ENCODE measurements at places on chromosomes 7 and 10. TPM values are rescaled to one million over a fixed set of nuclear protein-coding genes. Genes with fewer than 3 reads are reported as not detected.

MAT1A gene
- not detected for polyA plus RNA-seq

CACUL1 gene
- 23.8 TPM for polyA plus RNA-seq

OPALIN gene
- not detected for polyA plus RNA-seq

GJD4 gene
- polyA plus RNA-seq = not detected

GRCh38 chr7:21543528-21544302 lies 876 bp downstream of the DNAH11 start:
- DNase-seq = no peak

GRCh38 chr10:102648889-102649796 lies 4.9 kb downstream of the TRIM8 start:
- DNase-seq = no peak

- no peak for DNase-seq
Observed at GRCh38 chr7:98968621-98969020, 90.3 kb downstream of the TRRAP start.

GRCh38 chr7:150358433-150358832 lies 10.2 kb upstream of the REPIN1 start:
- no peak for DNase-seq

DNA sequence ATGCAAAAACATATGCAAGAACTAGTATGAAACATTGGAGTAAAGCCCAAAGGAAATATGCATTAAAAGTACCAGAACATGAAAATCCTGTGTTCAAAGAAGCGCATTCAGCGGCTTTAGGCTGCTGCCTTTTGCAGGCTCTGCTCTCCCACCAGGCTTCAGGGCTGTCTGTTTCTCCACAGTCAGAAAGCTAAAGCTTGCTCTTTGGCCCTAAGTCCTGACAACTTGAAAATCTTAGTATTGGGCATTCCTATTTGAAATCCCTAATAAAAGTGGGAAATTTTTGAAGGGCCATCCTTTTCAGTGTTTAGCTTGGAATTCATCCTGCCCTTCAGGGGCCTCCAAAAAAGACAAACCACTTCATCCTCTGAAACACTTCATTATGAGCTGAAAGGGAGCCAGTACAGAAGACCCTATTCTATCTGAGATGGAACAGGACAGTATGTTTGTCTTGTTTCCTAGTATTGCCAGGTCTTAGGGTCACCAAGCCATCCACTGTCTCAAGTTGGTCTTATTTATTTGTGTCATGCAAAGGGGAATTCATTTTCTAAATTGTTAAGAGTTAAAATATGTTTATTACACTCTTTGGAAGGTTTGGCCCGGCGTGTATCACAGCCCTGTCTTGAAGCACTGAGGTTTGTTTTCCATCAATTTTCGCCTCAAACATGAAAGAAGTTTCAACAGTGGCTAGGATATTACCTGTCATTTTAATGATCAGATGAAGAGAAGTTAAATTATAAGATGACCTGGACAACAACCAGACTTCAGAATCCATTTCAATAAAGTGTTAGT lies 326.3 kb upstream of the BMPER start:
- no peak for DNase-seq

DNA sequence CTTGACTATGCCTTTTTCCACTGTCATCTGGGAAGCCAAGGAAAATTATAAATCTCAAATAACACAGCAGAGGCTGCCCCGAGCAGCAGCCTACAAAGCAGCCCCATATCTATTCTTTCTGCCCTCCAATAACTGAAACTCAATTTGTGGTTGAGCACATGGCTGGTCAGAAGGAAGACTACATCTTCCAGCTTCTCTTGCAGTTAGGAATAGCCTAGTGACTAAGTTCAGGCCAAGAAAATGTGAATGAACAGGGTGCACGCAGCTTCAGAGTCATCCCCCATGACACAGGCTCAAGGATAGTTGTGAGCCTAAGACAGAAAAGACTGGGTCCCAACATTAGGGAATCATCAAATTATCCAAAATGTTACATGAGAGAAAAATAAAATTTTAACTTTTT lies 42.3 kb downstream of the CHCHD3 start:
- no peak for DNase-seq

All from immature natural killer cell (primary cell).